ENCODE measurements at places on chromosomes 7 and 10. TPM values are rescaled to one million over a fixed set of nuclear protein-coding genes. Genes with fewer than 3 reads are reported as not detected.

GRCh38 chr10:61166065-61166464, 222.1 kb upstream of the RHOBTB1 start:
- DNase-seq = no peak

GRCh38 chr7:46576950-46577349, 655.9 kb upstream of the IGFBP3 start:
- DNase-seq = no peak

DNA sequence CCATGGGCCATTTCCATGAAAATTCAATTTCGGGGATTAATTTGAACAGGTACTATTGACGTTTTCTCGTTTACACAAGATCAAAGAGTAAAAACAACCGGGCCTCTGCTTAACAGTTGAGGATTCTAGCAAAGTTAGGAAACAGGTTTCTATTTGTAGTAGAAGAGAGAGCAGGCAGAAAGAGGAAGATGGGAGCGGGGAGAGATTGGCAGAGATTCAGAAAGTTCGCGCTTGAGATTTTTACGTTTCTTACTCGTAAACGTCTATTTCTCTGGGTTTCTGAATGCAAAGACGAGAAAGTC, 571 bp upstream of the VWC2 start:
- no peak for DNase-seq

DNA sequence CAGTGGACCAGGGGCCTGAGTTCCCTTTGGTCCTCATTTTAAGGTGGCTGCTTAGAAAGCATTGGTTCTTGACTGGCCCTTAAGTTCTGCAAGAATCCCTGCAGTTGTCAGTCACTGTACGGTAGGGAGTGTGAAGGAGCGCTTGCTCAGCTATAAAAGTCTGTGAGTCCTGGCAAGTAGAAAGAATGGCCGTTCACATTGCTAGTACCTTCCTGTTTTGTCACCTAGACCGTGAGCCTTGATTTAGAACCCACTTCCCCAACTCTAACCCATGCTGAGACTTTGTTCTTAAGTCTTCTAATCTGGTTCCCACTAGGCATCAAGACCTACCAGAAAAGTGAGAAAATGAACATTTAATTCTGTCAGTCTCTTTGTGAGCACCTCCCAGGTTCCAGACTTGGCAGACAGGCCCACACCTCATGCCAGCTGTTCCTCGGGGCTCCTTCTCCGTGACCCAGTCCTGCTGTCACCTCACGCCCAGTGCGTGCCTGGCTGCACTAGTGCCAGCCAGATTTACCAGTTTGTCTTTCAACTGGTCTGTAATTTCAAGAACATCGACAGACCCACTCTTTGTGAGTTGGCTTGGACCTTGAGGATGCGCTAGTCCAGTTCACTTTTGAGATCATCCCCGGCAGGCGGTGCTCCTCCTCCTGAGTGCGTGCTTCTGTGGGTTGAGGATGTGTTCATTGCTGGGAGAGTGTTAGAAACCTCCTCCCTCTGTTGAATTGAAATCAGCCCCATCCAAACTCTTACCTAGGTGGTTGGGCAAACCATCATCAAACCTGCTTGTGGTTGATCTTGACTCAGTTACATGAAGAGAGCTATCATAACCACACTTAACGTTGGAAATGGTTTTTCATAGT, 78.5 kb downstream of the SHH start:
- peak; percentile 58 for DNase-seq

DNA sequence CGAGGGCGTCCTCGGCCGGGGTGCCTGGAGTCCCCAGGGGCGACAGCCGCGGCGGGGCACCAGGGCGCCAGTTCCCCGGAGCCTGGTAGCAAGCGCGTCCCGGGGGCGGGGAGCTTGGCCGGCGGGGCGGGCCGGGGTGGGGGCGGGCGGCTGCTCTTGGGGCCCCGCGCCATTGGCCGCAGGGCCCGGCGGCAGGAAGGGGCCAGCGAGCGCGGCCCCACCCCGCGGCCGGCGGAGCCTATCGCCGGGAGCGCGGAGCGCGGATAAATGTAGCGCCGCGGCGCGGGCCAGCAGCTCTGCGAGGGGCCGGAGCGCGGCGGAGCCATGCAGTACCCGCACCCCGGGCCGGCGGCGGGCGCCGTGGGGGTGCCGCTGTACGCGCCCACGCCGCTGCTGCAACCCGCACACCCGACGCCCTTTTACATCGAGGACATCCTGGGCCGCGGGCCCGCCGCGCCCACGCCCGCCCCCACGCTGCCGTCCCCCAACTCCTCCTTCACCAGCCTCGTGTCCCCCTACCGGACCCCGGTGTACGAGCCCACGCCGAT, at the start of gene HHEX:
Gene HHEX, plus strand, starts transcription at position 293 of the 548 bp plus-strand sequence. Its CDS starts 32 bp downstream, at position 325.
- peak; percentile 76 for DNase-seq

DNA sequence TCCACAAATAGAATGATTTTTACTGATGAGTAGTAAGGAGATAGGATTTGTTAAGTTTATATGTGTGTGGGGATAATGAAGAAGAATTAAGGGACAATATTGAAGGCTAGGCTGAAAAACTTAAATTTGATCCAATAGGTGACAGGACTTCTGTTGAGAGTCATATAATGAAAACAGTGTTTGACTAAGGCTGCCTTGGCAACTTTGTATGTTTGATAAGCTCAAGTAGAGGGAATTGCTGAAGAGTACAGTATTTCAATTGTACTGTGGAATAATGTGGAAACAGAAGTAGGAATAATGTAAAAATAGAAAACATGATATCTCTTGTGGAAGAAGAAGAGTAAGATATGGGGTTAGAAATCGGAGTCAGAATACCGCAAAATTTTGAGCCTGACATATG, 10.5 kb downstream of the R3HCC1L start:
- no peak for DNase-seq

DNA sequence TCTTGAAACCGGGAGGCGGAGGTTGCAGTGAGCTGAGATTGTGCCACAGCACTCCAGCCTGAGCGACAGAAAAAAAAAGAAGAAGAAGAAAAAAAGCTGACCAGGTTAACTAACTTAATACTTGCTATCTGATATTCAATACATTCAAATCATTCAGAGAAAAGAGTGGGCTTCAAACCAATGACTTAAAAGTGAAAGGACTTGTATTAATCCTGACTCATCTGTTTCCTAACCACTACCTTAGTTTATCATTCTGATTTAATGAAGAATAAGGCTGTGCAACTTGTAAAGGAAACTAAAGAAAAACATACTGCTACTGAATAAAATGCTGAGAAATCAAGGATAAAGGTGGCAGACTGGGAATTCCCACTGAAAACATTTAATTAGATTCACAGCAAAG, 128.4 kb downstream of the NRBF2 start:
- DNase-seq = no peak

DNA sequence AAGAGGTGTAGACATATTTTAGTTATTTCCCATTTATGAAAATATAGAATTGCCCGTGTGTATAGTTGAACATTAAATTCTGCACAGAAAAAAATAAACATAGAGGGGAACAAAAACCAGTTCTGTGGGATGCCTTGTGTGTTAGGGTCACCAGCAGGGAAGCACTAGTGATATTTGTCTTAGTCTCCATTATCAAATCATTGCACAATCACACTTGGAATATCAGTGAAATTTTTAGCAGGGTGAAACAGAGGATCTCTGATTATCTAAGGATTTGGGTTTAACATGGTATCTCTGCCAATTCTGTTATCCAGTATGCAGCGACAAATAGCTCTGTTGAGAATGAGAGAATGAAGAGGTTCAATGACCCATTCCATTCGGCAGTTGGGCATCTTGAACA, 496.0 kb upstream of the POM121L12 start:
- no peak for DNase-seq

GRCh38 chr10:45378914-45379726, 5.1 kb downstream of the ALOX5 start:
- no peak for DNase-seq

DNA sequence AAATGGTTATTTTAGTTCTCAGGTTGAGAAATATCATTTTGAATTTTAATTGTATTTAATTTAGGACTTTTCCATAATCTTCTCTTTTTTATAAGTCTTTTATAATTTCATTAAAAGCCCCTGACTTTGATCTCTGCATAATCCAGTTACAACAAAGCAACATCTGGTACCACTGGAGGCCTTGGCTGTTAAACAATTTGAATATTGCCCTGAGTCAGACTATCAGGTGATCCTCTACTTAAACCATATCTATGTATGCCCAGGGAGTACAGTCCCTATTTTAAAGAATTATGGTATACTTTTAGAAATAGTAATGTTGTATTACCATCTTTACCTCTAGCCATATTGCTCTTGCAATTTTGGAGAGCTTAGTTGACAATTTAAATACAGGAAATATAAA, 119.1 kb downstream of the MAGI2 start:
- no peak for DNase-seq

GRCh38 chr7:30057741-30058140, 29.5 kb downstream of the PLEKHA8 start:
- no peak for DNase-seq

DNA sequence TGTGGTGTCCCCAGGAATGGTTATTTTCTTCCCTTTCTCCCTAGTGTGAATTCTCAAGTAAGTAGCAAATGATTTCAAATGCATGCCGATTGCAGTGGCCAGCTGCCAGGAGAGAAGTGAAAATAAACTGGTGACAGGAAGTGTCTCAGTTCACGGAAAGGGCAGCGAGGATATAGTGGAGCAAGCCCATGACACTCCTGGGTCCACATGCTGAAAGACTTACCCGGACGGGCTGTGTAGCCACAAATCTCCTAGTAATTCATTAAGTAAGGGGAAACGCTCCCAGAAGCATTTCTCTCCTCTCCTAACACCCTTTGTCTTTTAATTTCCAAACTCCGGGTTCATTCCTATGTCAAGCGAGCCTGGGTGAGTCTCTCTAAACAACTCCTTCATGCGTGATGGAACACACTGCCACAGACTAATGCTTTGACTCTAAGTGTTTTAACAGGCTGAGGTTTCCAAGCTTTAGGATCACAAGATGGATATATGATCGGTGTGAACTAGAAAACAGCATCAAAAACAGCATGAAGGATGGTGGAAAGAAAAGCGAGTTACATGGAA, 125.6 kb downstream of the CYP26A1 start:
- DNase-seq = peak; percentile 76

- no peak for DNase-seq
These were observed 19.5 kb upstream of the CARD11 start for GRCh38 chr7:3063016-3063753.

DNA sequence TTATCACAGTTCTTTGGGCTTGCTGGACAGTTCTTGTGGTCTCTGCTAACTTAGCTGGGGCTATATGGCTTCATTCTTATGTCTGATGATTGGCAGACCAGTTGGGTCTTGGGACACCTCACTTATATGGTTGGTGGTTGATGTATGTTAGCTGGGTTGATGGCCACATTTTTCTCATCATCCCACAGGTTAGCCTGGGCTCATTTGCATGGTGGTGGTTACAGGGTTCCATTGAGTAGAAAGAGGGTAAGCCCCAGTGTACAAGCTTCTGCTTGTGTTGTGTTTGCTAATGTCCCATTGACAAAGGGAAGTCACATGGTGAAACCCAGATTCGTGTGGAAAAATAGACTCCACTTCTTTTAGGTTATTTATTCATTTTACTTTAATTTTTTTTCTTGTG, 40.6 kb downstream of the TMEM60 start:
- DNase-seq = no peak

GRCh38 chr7:49638166-49638565, 135.3 kb upstream of the VWC2 start:
- DNase-seq = no peak

DNA sequence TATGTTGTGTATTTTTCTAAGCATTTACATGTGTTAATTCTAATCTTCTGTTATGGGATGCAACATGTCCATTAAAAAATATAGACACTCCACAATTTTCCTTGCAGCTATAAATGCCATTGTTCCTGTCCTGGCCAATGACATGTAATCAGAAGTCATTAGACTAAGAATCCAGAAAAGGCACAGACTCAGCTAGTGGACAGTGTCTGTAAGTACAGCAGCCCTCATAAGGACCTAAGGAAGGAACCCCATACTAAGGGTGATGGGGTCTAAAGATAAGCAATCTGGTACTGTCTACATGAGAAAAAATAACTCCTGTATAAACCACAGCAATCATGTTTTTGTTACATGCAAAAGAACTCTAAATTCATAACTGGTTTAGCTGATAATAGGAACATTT, 115.9 kb downstream of the GPR85 start:
- DNase-seq = no peak

DNA sequence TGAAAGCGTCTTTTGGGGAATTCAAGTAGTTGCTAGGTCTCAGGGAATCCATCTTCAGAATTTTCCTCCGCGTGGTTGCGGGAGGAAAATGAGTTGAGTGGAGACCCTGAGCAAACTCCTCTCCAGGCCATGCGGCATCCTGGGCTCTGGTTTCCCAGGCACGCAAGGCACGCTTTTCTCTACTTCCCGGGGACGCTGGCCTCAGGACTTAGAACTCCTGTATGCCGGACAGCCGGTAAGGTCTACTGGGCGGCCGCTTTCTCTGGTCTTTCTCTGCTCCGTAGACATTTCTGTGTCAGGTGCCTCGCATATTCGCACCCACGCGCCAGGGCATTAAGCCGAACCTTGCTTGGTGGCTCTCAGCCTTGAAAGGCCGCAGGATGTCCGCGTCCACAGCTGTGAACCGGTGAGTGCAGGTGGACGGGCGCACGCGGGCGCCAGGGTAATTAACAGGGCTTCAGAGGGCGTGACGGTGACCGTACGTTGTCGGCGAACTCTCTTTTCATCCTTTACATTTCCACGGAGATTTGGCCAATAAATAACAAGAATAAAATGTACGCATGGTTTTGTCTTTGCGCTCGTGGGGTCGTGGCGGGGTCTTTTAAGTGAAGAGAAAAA, 992 bp upstream of the RBM20 start:
- DNase-seq = peak; percentile 51

DNA sequence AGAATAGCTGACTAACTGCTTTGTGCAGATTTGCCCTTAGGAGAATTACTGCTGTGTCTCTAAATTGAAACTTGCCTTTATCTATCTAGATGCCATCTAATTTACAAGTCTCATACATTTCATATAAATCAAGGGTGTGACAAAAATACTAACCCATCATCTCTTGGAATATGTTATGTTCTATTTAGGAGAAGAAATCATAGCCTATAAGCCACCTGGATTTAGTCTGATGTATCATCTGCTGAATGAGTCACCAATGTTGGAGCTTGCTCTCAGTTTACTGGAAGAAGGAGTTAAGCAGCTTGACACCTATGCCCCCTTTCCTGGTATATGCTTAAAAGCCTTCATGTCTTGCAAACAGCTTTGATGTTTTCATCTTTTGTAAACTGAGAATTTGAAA, 43.5 kb downstream of the NUP205 start:
- DNase-seq = no peak

DNA sequence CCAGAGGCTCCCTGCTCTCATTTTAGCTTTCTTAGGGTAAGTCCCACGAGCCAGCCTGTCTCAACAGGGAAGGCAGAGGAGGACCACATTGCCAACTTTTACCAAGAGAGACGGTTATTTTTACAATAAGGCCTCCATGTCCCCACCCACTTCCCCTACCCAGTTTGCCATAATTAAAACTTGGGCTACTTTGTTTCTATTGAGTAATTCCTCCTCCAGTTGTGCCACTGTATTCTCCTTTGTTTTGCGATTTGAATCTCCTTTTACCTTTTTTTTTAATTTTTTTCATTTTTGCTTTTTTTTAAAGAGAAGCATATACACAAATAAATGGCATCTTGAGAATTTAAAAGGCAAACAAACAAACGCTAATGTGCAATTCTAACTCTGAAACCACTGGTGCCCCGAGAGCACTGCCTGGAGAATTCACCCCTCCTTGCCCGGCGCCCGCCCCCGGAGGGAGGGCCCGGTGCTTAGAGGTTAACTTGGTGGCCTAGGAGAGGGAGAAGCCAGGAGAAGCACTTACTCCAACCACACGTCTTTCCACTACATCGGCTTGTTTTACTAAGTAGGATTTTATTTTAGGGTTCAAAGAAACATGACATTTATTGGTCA, 282.3 kb downstream of the USP6NL start:
- DNase-seq = no peak

Gene PGAM2
- 967 TPM for total RNA-seq

Gene AOC1
- total RNA-seq = 0.17 TPM

Gene CALCR
- not detected for total RNA-seq

Gene MICALL2
- total RNA-seq = 9.4 TPM

Data from left ventricle myocardium superior (tissue), 1 donor.